Amygdala (tissue), 56 donors: ENCODE measurements at places on chromosomes 6 and 20.

DNA sequence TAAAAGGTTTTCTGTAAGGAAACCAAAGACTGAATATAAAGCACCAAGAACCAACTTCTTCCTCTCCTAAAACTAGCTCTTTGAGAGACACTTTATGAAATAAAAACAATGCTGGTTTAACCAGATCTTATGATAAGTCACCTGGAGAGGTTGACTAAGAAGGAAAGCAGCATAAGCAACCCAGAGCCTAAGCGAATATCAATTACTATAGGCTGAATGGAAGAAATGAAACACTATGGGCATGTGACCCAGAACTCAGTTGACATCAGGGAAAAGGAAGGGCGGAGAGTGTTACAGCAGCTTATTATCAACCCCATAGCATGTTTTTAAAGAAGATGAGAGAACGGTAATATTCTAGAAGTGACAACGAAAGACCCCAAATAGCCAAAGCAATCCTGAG, 94.1 kb upstream of the STMND1 start:
- no peak for DNase-seq

- no peak for DNase-seq
Observed at GRCh38 chr6:131164506-131164905, 29.2 kb downstream of the AKAP7 start.

GRCh38 chr6:42781546-42781795, 381 bp upstream of the BICRAL start:
- DNase-seq = no peak

DNA sequence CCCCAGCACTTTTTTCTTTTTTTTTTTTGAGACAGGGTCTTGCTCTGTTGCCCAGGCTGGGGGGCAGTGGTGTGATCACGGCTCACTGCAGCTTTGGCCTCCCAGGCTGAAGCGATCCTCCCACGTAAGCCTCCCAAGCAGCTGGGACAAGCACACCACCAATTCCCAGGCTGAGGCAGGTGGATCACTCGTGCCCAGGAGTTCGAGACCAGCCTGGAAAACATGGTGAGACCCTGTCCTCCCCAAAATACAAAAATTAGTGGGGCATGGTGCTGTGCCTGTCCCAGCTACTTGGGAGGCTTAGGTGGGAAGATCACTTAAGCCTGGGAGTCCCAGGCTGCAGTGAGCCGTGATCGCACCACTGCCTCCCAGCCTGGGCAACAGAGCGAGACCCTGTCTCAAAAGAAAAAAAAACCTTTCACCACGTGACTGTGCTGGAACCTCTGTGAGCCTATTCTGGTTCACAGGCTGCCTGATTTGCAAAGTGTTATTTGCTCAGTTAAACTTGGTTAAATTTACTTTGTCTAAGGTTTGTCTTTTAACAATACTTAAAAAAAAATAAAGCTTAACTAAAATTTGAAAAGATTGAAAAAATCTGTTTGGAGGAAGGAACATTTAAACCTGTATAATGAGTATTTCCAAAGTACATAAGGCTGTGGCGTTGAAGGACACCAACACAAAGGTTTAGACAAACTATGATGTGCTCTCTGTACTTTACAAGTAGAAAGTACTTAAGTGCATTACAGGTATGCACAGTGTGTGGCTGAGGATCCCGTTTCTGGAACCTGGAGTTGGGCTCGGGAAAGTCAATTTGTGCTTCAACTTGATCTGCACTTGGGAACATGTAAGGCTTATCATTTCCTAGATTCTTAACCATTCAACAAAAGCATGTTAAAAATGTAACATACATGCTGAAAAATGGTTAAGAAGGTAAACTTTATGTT, 55.0 kb downstream of the PPP1R3G start:
- DNase-seq = no peak

GRCh38 chr20:9258901-9259300, 190.0 kb downstream of the PLCB4 start:
- no peak for DNase-seq
